ENCODE measurements at places on chromosomes 6 and 20. TPM values are rescaled to one million over a fixed set of nuclear protein-coding genes. Genes with fewer than 3 reads are reported as not detected.

DNA sequence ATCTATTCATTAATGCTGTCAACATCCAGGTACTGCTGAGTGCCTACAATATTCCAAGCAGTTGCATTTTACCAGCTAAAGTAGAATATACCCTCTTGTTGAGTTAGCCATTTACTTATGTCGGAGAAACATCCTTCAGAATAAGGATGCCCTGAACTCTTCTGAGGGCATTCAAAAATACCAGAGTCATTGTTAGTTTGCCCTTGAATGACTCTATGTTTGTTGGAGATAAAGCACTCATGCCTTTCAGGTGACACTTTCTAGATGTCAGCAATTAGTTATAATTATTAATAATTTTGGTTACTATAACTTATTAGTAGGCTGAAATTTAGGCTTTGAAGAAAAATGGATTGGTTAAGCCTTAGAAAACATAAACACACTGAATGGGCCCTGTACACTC is 286.2 kb upstream of the STXBP5 start:
- H3K4me3 ChIP-seq = no peak overlapping the region
- no peak for DNase-seq
- H3K36me3 ChIP-seq = no peaks in the 10 kb centered on the region
- peaks cover 31% of the 10 kb centered on the region for H3K4me1 ChIP-seq
- H3K27ac ChIP-seq = no peak overlapping the region

GRCh38 chr6:22141241-22141745 is 155.5 kb downstream of the PRL start:
- no peak overlapping the region for H3K27ac ChIP-seq
- H3K4me3 ChIP-seq = no peak overlapping the region
- H3K4me1 ChIP-seq = peaks cover 6% of the 10 kb centered on the region
- H3K36me3 ChIP-seq = no peaks in the 10 kb centered on the region
- DNase-seq = no peak
- H3K27me3 ChIP-seq = no peaks in the 10 kb centered on the region

- H3K4me3 ChIP-seq = no peak overlapping the region
- no peaks in the 10 kb centered on the region for H3K36me3 ChIP-seq
- no peak overlapping the region for H3K27ac ChIP-seq
- H3K27me3 ChIP-seq = no peaks in the 10 kb centered on the region
- no peak for DNase-seq
- H3K4me1 ChIP-seq = peaks cover 9% of the 10 kb centered on the region
Observed at GRCh38 chr20:34260208-34260942, 19.2 kb downstream of the ASIP start.

DNA sequence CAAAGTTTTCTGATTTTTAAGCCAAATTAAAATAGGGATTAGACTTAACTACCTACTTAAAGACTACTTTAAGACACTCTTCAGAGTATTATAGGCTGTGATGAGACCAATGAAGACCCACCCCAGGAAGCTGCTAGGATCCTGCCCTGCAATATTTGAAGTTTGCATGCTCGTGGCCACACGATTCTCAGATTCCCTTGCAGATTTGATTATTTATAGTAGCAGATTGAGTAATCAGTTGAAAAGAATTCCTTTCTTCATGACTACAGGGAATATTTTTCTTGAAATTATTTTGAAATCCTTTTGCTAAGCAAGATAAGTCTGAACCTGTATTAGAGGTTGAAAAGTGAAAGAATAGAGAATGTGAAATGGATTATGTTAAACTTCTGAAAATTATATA is 122.3 kb downstream of the B3GAT2 start:
- no peaks in the 10 kb centered on the region for H3K27me3 ChIP-seq
- no peak for DNase-seq
- no peak overlapping the region for H3K4me3 ChIP-seq
- H3K27ac ChIP-seq = no peak overlapping the region
- H3K36me3 ChIP-seq = no peaks in the 10 kb centered on the region
- H3K4me1 ChIP-seq = peaks cover 5% of the 10 kb centered on the region

The HLA-DRB5 gene
- not detected for total RNA-seq

The PPP1R3D gene
- 8.8 TPM for total RNA-seq

DNA sequence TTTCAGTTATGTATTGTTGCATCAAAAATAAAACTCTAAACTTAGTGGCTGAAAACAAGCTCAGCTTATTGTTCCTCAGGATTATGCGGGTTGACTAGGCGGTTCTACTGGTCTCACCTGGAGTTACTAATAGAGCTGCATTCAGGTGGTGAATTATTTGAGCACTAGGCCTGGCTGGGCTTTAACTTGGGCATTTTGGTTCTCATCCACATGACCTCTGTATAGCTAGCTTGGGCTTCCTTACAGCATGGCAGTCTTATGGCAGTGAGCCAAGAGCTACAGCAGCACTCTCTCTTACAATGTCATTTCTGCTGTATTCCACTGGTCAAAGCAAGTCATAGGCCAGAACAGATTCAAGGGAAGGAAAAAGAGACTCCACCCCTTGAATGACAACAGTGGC is 1.6 kb downstream of the PGBD1 start:
- H3K27me3 ChIP-seq = no peaks in the 10 kb centered on the region
- no peak overlapping the region for H3K4me3 ChIP-seq
- H3K4me1 ChIP-seq = peaks cover 13% of the 10 kb centered on the region

DNA sequence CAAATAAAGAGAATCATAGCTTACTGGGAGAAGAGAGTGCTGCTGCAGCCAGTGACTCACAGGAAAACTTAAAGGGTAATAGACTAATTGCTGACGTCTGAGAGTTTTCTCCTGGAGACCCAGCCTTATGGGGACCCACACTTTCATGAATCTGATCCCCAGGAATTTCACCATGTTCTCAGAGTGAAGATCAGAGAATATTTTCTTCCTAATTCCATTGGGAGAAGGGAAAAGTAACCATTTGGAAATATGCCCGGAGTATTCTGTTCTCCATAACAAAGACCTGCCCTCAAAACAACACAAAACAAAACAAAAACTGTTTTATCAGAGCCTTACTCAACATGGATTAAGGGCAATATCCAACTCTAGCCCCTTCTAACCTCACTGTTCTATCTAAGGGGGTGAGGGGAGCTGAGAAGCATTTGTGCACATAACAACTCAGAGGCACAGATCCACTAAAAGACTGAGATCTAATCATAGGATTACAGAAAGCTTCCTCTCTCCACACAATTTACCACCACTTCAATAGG is 168.2 kb upstream of the SSTR4 start:
- no peak overlapping the region for H3K4me3 ChIP-seq
- DNase-seq = no peak
- no peak overlapping the region for H3K27ac ChIP-seq
- H3K27me3 ChIP-seq = peaks cover 3% of the 10 kb centered on the region

GRCh38 chr6:120671519-120671918 is 662.8 kb downstream of the TBC1D32 start:
- H3K27ac ChIP-seq = no peak overlapping the region
- no peaks in the 10 kb centered on the region for H3K4me1 ChIP-seq

The SCRT2 gene
- not detected for total RNA-seq

The IL17A gene
- not detected for total RNA-seq
